Activated CD8-positive, alpha-beta memory T cell treated with anti-CD3 and anti-CD28 coated beads for 4 hours (primary cell): ENCODE measurements at places on chromosomes 3 and 15.

- DNase-seq, result no peak
Measured at GRCh38 chr3:66467996-66468735, 32.7 kb downstream of the LRIG1 start.

GRCh38 chr3:88189361-88189810 lies 39.6 kb downstream of the C3orf38 start:
- DNase-seq, result no peak

GRCh38 chr3:99128725-99129505 lies 227.4 kb upstream of the DCBLD2 start:
- no peak for DNase-seq

GRCh38 chr3:189529468-189529867 lies 101.7 kb upstream of the TP63 start:
- DNase-seq, result no peak

DNA sequence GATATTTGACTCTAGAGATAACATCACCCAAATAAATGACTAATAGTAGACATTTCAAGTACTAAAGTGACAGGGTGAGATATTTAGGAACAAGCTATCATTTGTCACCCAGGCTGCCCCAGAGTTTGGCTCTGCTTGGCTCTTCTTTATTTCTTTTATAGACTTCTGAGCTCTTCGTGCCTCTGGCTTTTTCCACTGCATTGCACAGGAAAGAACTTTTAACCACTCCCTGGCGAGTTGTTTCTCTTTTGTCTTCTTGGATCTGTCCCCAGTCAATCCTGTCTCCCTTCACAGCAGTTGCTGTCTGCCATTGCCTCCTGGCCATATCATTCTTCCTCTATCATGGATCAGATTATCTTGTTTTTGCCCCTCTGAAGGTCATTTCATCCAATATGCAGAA lies 339.2 kb upstream of the DCBLD2 start:
- no peak for DNase-seq

DNA sequence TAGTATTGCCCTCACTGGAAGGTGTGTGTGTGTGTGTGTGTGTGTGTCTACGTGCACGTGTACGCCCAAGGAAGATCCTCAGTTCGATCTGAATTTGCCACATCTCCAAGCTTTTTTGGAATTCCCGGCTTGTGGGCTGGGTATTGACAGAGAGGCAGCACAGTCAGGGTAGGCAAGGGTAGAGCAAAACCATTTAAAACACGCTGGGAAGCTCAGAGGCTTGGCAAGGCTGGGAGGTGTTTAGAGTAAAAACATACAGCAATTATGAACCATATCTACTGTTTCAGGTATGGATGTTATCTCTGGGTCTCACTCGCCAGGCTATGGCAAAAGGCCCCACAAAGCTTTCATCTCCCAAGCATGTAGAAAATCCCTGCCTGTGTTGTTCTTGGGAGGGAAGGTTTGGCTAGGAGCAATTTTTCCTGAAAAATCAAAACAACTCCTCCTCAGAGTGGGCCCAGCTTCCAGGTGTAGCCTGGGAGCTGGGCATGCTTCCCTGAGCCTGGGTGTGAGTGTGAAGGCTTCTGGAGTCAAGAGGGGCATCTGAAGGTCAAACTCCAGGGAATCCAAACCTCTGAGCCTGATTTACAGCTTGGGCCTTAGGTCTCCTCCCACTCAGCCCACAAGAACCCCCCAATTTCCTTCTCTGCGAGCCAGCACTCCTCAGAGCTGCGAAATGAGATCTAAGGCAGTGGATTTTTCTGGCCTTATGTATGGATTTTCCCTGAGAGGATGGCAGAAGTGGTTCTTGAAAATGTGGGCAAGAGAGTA lies 244.8 kb upstream of the TPRG1 start:
- DNase-seq, result no peak

DNA sequence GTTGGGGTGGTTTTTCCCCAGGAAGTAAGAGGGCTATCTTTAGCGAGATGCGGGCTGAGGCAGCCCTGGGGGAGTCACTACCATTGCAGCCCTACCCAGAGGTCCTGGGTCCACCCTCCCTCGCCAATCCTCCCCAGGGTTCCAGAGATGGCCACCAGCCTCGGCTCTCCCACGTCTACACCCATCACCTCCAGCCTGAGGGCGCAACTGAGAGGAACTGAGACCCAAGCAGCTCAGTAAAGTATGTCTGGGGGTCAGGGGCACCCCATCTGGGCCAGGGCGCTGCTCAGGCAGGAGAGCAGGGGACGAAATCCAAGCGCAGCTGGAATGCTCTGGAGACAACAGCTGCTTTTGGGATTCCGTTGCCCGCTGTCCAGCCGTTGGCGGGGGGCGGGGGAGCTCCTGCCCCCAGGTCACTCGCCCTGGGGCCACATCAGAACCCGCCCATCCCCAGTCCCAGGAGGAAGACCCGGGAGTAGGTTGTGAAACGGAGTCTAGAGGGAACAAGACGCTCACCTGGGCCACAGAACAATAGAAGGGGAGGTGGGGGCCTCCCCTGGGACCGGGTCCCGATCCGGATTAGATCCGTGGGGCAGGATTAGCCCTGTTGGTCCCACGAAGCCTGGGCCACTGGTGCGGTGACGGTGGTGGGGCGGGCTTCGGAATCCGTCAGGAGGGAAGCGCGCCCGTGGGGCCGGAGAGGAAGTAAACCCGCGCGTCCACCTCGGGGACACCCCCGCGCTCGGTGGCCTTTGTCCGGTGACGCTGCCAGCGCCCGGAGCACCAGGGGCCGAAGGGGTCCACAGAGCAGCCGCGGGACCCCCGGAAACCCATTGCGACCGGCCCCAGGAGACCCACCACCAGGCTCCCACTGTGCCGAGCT lies 1.4 kb upstream of the NDUFAF3 start:
- DNase-seq, result no peak

GRCh38 chr3:76065964-76066363 lies 280.6 kb upstream of the ZNF717 start:
- DNase-seq, result no peak

GRCh38 chr3:27861046-27862036 lies 139.2 kb upstream of the EOMES start:
- DNase-seq, result no peak
